ENCODE measurements at places on chromosomes 3 and 15.

DNA sequence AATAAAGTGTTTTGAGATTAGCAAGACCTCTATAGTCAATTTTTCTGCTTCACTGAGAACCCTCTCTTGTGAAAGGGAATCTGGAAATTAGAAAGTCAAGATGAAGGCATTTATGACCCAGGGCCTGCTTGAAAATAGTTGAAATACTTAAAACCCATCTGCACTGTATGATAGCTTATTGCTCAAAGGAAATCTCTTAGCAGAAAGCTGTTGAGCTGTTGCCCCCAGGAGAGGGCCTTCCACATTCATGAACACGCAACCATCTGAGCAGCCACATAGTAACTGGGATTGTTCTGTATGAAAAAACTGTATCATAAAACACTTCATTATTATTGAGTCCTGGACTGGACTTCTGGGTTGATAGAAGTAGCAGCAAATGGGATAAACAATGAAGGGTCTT lies 106.4 kb upstream of the PTX3 start:
- no peak for DNase-seq

- DNase-seq, result no peak
Measured at GRCh38 chr15:70791259-70791658, 27.9 kb upstream of the UACA start.

- peak; percentile 83 for DNase-seq
Measured at GRCh38 chr3:138187296-138188012, at the start of gene ARMC8. ARMC8 (plus strand) TSS chr3:138187301; CDS start chr3:138187555, 254 bp downstream.

DNA sequence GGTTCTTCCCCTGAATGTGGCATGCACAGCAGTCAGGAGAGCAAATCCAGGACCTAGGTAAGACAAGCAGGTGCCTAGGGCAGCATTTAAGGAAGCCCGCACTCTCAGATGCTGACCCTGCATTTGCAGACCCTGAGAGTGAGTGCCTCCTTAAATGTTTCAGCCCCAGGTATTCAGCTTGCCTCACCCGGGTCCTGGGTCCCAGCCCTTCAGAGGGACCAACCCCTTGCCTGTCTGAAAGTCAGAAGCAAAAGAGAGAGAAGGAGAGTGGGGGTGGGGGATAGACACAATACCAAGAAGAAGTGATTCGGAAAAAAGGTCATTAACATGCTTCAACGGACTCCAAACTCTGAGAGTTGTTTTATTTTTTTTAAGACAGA lies 75.0 kb downstream of the MEGF11 start:
- no peak for DNase-seq

DNA sequence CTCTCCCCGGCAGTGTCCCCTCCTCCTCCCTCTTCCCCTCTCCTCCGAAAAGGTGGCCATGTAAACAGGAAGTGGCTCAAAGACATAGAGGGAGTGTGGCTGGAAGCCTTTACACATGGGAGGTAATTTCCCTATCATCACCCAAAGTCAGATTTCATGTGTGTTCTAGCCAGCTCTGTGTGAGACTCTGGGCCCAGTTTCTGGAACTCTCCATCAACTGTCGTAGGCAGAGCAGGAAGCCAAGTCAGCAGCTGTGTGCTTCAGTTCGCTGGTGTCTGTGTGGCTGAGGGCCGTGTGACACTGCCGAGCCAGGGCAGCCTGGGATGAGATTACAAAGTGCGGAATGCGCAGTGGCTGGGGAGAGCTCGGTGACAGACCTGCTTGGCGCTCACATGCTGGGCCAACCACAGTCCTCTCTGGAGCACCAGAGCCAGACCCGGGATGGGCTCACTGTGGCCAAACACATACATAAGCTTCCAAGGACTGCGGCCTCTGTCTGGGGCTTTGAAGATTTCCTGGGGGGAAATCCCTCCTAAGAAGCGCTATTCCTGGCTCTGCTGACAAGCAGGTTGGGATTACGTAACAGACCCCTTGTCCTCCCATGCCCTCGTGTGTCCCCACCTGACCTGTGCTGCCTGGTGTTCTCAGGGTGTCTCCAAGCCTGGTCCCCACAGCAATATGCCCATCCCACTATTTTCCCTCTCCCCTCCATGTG lies 50.7 kb downstream of the UMPS start:
- no peak for DNase-seq

DNA sequence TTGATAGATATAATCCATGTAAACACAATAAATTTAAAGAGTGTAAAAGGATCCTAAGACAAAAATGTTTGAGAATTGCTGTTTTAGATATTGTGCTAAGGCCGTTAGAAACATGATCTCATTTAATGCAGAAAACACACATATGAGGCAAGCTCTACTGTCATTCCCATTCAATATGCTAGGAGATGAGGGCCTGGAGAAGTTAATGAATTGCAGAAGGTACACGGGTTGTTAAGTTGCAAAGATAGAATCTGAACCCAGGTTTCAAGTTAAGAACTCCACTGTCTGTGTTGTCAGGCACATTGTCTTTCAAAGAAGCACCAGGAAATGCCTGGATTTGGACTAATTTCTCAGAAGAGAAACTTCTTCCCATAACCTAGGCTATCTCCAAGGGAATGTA lies 65.1 kb upstream of the SAMMSON start:
- no peak for DNase-seq

- no peak for DNase-seq
Measured at GRCh38 chr15:39497016-39497758, 83.7 kb upstream of the THBS1 start.

- DNase-seq, result no peak
Measured at GRCh38 chr3:42130007-42130328, 38.8 kb downstream of the TRAK1 start.

GRCh38 chr3:2166552-2166951 lies 67.9 kb downstream of the CNTN4 start:
- DNase-seq, result no peak

- DNase-seq, result no peak
Measured at GRCh38 chr3:53402326-53402725, 55.0 kb upstream of the DCP1A start.

GRCh38 chr3:78838362-78838761 lies 929.4 kb downstream of the ROBO1 start:
- no peak for DNase-seq

DNA sequence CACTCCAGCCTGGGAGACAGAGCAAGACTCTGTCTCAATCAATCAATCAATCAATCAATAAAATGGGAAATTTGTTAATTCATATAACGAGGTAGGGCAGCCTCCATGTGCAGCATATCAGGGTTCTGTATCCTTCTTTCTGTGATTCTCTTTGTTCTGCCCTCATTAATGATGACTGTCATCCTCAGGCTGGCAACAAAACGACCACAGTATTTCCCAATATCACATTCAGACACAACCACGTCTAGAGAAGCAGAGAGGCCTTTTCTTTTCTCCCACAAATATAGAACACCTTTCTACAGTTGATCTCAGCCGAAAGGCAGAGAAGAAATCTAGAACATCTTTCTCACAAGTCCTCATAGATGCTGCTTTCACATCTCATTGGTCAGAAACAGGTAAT lies 11.2 kb downstream of the CEP19 start:
- DNase-seq, result no peak

DNA sequence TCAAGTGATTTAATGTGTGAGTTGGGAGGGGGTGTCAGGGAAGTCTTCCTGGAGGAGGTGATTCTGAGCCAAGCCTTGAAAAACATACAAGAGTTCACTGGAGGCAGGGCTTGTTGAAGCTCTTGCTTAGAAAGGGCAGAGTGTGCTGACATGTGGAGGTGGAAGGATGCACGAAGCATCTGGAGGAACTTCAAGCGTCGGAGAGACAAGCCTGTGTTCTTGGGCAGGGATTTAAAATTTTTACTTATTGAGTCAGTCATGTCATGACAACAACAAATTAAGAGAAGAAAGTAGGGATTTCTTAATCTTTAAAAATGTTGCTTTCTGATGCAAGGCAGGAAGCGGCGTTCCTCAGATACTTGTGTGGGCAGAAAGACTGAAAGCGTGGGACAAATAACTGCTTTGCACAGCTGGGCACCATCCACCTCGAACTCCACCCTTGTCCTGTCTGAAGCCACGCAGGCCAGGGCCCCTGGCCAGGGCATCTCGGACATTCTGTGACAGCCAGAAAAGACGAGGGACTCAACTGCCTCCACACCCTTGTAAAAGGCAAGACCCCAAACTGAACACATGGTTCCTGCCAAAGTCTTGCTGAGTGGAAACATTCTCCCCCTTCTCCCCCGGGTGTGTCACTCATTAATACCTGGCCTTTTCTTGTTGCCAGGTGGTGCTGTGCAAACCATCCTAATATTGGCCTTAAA lies 6.9 kb upstream of the IL16 start:
- no peak for DNase-seq

DNA sequence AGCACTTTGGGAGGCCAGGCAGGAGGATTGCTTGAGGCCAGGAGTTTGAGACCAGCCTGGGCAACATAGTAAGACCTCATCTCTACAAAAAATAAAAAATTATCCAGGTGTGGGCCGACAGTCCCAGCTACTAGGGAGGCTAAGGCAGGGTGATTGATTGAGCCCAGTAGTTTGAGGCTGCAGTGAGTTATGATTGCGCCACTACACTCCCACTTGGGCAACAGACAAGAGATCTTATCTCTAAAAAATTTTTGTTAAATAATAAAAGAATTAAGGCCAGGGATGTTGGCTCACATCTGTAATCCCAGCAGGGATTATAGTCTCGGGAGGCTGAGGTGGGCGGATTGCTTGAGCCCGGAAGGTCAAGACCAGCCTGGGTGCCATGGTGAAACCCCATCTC lies 25.8 kb upstream of the NFKBIZ start:
- no peak for DNase-seq

DNA sequence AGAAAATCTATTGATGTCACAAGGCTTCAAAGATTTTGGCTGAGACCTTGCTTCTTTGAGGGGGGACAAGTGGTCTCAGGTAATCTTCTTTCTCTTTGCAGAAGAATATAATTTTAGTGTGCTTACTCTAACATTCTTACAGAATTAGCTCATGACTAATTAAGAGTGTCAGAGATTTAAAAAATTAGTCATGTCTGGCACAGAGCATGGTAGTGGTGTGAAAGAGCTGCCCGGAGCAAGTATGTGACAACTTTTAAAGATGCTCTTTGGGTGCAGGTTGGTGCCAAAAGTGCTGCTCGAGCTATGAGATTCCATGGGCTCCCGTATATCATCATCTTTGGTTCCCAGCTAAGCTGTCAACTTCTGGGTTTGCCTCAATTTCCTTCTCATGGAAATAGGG lies 31.1 kb downstream of the CYP19A1 start:
- no peak for DNase-seq

DNA sequence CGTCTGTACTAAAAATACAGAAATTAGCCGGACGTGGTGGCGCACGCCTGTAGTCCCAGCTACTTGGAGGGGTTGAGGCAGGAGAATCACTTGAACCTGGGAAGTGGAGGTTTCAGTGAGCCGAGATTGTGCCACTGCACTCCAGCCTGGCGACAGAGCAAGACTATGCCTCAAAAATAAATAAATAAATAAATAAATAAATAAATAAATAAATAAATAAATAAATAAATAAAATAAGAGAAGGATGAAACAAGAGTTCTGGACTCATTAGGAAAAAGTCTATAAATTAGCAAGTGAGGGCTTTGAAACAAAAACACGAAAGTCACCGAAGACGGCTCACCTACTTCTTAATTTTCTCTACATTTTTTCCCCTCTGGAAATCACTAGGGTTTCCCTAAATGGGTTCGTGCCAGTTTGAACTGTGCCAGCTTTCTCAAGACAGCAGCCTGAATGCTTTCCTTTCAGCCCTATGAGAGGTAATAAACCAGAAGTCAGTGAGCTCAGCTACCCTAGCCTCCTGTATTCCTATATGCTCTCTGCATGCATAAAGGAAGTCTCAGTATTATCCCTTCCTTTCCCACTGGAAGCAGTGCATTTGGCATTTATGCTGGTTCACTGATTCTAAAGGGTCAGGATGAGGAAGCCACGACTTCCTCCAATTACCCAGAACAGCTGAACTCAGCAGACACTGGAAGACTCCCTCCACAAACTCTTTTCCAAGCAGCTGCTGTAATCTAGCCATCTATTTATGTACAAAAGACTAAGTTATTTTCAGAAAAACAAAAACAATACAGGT lies 266.9 kb downstream of the ZBBX start:
- DNase-seq, result no peak

GRCh38 chr3:17745301-17745700 lies 2.9 kb upstream of the TBC1D5 start:
- no peak for DNase-seq

- DNase-seq, result no peak
Measured at GRCh38 chr3:149765762-149766334, 13.6 kb upstream of the COMMD2 start.

- DNase-seq, result no peak
Measured at GRCh38 chr3:172709774-172710663, 848 bp downstream of the NCEH1 start.

- DNase-seq, result no peak
Measured at GRCh38 chr3:15892311-15893227, 94.8 kb upstream of the ANKRD28 start.

- no peak for DNase-seq
Measured at GRCh38 chr15:90563463-90563862, 33.7 kb downstream of the CRTC3 start.

- DNase-seq, result no peak
Measured at GRCh38 chr3:124221422-124221821, 229.5 kb upstream of the ROPN1 start.

DNA sequence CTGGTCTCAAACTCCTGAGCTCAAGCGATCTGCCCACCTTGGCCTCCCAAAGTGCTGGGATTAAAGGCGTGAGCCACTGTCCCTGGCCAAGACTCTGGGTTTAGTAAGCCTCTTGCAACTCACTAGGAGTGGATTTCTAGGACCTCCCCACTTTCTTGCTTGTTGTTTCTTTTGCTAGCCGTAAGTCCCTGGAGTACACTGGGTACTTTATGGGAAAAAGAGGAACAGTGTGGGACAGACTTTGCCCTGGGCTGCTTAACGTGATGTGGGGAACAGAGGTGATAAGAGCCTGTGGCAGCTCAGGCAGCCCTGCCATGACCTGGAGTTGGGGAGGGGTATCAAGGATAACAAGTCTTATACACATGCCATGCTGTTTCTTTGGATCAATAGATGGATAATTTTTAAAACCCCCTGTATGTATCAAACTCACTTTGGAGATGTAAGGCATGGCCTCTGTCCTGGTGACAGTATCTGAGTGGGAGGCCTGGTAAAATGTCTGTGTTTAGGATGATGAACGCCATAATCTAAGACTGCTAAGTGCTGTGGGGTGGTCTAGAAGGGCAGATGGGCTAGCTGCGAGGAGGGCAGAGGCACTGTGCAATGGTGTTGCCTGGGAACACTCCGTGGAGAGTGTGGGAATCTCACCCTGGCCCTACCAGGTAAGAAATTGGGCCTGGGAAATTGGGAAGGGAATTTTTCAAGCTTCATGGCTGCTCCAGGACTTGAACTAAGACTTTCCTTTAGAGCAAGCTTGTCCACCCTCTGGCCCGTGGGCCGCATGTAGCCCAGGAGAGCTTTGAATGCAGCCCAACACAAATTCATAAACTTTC lies 54.8 kb downstream of the SMAD3 start:
- DNase-seq, result no peak

Data from 8988T (cell line).